NCI-H1092 (cell line): ENCODE measurements at places on chromosomes 2 and 18.

GRCh38 chr2:69119104-69119894 lies 106.3 kb downstream of the ANTXR1 start:
- peak; percentile 1 for DNase-seq

DNA sequence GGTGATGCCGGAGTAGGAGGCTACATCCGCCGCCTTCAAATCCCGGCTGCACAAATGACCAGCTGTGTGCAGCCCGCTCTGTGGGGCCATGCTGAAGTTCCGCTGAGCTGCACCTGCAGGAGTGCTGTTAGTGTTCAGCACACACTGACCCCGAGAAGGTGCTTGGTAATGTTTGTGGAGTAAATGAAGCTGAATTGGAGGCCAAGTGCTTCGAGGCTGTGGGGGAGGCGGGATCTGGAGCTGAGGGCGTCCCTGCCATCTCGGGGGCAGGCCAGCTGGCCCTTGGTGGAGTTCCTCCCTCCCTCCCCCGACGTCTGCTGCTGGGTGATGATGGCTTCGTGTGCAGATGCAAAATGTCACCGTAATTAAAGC lies 23.2 kb downstream of the KCNF1 start:
- DNase-seq = no peak

DNA sequence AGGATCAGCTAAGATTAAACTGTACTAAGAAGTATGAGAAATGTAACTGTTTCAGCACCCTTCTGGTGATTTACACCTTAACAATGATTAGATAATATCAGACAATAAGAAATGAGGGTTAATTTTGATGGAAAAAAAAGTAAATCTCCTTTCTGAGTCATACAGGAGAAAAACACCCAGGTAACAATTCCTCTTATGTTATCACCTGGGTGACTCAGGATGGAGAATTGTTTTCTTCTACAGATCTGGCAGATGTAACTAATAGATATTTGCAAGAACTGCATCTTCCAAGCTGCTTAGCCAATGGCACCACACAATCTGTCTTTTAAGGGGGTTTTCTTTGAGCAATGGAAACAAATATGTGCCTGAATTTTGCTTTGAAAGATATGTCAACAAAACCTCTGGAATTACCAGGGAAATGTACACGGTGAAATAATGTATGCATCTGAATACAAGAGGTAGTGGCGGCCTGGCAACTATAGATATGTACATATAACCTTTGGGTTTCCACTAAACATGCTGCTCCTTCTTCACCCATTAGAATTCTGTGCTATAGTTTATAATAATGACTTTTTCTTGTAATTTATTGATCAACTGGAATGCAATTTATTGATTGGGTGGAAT lies 407.9 kb downstream of the CPS1 start:
- no peak for DNase-seq

- no peak for DNase-seq
Measured at GRCh38 chr2:58435246-58435645, 194.1 kb upstream of the FANCL start.

- DNase-seq = no peak
Measured at GRCh38 chr18:55421615-55422419, 166.2 kb downstream of the TCF4 start.

DNA sequence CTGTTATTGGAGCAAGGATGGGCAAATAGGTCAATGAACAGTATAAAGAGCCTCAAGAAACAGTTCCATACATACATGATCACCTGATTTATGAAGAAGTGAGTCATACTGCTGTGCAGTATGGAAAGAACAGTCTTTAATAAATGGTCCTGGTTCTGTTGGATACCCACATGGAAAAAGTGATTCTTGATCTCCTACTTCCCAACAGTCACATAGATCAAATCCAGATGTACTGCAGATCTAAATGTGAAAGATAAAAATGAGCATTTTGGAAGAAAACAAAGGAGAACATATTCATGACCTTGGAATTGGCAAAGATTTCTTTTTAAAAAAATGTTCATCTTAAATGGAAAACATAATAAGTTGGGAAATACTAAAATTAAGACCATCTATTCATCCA lies 75.8 kb downstream of the CCDC148 start:
- no peak for DNase-seq

- peak; percentile 8 for DNase-seq
Measured at GRCh38 chr2:94986392-94986963, 39.0 kb upstream of the MAL start.

GRCh38 chr2:214587442-214587841 lies 176.6 kb downstream of the VWC2L start:
- DNase-seq = no peak

DNA sequence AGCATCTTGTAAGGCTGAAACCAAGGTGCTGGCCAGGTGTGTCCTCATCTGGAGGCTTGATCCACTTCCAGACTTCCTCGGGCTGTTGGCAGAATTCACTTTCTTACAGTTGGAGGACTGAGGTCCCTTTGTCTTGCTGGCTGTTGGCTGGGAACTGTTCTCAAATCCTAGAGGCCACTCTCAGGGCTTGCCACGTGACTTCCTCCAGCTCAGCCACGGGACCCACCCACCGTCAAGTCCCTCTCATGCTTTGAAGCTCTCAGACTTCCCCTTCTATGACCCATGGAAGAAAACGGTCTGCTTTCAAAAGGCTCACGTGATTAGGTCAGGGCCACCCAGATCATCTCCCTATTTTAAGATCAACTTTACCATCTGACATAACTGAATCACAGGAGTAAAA lies 77.1 kb downstream of the SMAD4 start:
- DNase-seq = no peak

DNA sequence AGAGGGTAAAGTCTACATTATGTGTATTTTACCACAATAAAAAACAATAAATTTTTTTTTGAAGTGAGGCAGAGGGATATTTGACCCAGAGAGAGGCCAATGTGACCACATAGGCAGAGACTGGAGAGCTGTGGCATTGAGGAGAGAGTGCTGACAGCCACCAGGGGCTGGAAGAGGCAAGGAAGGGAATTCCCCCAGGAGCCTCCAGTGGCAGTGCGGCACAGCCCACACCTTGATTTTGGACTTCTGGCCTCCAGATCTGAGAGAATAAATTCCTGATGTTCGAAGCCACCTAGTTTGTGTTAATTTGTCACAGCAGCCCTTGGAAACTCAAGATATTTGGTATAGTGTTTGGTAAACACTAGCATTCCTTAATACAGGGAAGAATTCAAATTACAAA lies 22.7 kb downstream of the ANKRD29 start:
- no peak for DNase-seq

DNA sequence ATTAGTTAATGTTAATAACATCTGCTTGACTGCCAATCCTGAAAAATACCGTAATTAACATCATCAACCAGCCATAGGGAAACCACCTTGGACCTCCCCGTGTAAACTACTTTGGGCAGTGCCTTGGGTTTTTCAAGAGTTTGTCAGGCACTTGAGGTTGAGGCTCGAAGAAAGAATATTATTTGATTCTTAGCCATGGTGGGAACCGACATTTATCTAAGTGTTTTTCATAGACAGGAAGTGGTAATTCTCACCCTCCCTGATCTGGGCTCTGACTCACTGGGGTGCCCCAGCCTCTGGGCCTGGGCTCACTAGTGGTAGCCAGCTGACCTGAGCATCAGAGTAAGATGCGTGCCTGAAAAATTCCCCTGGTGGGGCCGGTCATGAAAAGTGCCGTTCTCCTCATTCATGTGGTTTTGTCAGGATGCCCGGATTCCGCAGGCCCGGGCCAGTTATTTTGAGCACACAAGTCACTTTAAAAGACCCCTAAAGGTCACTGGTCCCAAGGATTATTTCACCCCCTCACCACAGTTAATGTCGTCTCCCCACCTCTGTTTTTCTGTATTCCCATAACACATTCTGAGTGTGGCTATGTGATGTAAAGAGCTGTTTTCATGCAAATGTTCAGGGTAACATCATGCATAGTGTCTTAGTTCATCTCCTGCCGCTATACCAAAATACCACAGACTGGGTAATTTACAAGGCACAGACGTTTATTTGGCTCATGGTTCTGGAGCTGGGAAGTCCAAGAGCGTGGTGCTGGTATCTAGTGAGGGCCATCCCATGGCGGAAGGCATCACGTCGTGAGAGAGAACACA lies 21.6 kb upstream of the SPATA3 start:
- DNase-seq = no peak

DNA sequence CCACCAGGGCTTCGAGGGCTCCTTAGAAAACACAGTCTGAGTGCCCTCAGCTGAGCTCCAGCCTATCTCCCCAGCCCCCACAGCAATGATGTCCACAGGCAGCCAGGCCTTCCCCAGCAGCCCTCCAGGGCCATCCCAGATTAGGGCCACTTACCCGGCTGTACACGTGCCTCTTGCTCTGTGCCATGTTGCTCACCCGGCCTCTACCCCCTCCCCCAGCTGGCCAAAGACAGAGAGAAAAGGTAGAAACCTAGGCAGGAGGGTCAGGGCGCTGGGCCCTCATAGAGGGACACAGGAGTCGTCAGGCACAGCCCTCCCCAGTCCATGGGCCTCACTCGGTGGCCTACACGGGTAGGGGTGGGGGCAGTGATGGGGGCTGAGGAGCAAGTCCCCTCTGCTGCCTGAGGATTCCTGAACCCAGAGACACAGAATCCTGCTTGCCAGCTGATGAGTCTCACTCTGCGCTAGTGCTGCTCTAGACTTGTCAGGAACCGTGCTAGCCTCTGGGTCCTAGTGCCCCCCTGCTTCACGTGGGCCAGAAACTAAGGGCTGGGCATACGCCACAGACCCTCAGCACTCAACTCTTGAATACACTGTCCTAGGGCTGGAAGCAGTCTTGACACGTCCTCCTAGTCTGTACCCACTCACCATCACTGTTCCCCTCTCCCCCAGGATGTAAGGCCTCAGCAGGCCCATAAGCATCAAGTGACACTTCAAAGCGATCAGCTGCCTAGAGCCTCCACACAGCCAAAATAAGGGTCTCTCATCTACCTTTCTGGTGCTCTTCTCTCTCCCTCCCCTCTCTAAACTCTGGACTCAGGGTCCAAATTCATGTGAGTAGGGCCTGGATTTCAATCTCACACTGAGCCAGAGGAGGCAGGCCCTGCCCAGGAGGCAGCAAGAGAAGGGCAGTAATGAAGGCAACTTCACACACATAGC lies at the start of gene DCTN1:
TSS of gene DCTN1 (minus strand) at position 461 of the 939 bp plus-strand sequence. CDS start at position 187, 274 bp downstream.
- no peak for DNase-seq

GRCh38 chr2:185291035-185291647 lies 447.5 kb upstream of the FSIP2 start:
- peak; percentile 23 for DNase-seq

GRCh38 chr2:46748735-46749531 lies 166.7 kb downstream of the MCFD2 start:
- DNase-seq = no peak

GRCh38 chr18:79987566-79987965 lies 797 bp downstream of the TXNL4A start:
- DNase-seq = no peak
